NCI-H187 (cell line): ENCODE measurements at places on chromosomes 7 and 10.

DNA sequence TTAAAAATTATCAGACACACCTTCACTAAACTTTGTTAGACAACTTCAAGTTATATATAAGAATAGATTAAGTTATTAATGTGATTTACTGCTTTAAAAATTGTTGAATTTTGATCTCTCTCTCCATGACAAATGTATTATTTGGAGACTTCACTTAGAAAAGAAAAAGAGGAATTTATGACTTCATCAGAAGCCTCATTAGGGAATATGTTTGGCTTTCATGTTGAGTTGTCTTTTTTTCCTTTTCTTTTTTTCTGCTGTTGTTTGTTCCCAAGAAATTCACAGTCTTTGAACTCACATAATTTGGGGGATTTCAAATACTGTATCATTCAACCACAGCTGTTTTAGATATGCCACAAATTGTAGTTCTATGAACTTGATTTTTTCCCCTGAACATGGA, 149.5 kb downstream of the PPP1R9A start:
- DNase-seq, result no peak

- no peak for DNase-seq
These were observed 96.4 kb downstream of the FGFR2 start for GRCh38 chr10:121501796-121502195.

GRCh38 chr10:117217196-117217761, 20.0 kb downstream of the KCNK18 start:
- no peak for DNase-seq

GRCh38 chr7:134685250-134685649, 38.6 kb downstream of the BPGM start:
- DNase-seq, result no peak

DNA sequence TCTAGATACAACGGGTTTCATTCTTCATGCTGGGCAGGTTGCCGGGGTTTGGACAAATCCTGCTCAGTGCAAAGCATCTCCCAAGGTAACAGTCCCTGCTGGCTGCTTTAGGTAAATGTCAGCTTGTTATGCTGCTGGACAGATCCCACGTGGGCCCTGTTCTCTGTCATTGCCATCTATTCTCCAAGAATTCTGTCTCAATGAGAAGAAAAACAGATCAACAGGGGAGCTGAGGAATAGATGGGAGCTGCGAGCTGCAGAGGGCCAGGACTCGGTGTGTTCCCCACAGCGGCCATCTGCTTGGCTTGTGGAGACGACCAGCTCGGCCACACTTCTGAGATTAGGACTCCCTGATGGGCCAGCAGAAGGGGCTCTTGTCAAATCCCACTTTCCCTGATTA, 235.2 kb downstream of the DPP6 start:
- no peak for DNase-seq

- DNase-seq, result no peak
These were observed 165.0 kb upstream of the HDAC9 start for GRCh38 chr7:18330548-18330947.

DNA sequence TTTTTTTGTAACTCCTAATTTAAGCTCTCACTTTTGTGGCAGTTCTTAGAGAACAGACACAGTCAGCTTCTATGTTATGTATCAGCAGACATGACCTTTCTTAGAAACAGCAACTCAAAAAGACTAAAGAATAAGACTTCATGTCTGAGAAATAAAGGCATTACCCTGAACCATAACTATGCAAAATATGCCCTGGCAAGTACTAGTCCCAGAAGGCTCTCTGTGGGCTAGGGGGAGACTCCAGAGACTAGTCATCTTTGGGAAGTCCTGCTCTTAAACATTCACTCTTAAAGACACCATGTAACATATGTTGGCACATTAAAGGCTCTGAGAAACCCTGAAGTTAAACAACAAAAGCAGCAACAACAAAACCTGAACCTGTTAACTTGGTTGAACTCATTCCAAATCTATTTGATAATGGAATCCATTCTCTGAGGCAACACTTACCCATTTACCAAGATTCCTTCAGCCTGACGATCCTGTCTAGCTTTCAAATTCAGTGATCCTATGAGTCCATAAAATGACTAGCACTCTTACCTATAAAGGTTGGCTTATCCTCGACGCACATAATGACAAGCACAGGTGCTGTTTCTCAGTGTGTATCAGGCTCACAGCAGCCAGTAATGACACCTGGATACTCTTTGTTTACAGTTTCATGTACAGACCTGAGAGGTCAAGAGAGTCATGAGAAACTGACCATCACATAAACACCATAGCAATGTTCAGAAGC, 62.3 kb downstream of the OSBPL3 start:
- no peak for DNase-seq

GRCh38 chr10:68963151-68963550, 7.2 kb downstream of the DDX21 start:
- no peak for DNase-seq

DNA sequence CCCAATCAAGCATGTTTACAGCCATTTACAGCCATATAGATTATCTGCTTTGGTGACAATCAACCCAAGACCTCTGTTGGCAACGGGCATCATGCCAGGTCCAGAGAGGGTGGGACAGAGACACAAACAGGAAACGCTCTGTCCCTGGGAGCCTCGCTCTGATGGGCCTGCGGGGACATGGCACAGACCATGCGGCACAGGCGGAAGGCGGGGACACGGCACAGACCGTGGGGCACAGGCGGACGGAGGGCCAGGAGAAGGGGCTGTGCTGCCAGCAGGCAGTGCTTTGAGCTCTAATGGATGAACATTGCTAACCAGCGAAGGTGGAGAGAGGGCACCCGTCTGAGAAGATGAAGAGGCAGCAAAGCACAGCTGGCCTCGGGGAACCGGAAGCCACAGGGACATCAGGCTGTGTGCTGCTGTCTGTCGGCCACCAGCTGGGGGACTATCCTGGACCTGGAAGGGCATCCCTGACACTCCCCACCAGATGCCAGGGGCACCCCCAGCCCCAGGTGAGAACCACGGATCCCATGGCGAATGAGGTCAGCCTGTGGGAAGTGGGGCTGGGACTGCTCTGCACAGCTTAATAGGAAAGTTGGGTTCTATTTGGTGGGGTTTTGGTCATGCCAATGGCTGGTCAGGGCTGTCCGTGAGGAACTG, 61.0 kb downstream of the DIP2C start:
- no peak for DNase-seq

GRCh38 chr7:13152755-13153154, 465.3 kb downstream of the ARL4A start:
- DNase-seq, result no peak

GRCh38 chr7:100674411-100675104, 1.0 kb downstream of the GNB2 start:
- DNase-seq, result no peak
